ENCODE measurements at places on chromosomes 2 and 18.

DNA sequence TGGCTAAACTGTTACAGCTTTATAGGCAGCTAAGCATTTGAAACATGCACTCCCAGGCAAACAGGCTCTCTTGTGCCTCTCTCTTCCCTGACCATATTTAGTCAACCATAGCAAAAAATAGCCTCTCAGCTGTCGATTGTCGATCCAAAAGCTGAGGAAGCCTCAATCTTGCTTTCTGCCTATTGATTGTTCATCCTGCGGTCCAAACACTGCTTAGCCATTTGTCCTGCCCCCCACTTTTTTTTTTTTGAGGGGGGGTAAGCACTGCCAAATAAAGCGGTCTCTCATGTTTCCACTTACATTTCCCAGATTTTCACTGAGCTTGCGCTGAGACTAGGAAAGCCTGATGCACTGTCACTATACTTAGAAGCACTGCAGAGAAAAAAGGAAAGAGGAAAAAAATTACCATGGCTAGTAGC is 90.8 kb downstream of the MIB1 start:
- DNase-seq = no peak

GRCh38 chr2:72754628-72755320 is 71.1 kb downstream of the EXOC6B start:
- DNase-seq = no peak

DNA sequence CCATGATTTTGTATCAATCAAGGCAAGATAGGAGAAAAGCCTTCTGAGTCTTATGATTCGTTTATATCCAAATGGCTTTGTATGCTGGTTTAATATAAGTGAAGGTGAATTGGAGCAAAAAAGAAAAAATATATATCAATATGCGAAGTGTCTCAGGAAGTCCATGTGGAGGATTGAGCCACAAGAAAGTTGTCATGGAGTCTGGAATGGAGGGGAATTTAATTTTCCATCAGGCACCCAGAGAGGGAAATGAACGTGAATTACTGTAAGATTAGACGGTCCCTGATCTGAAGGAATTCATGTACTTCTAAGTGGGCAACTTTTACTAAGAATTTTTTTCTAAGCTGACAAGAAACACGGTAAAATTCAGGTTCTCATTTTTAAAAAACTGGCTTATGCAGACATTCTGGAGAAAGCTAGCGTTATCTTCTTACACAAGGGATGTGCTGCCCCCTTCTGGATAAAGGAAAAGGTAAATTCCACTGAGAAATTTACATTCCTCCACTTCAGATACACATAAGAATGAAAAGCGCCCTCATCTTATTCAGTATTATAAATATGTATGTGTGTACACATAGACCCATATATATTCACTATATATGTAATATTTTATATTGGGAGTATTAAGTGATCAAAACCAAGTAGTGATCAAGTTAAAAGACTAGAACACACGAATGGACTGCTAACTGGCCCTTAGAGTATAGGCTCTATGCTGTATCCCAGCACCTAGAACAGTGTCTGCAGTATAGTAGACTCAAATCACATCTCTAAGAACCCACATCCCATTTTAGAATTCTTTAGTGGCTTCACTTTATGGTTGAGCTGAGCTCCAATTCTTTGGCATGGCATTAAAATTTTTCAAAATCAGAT is 289.0 kb upstream of the TFPI start:
- no peak for DNase-seq

- no peak for DNase-seq
Measured at GRCh38 chr18:48051945-48052840, 121.7 kb upstream of the SMAD2 start.

- no peak for DNase-seq
Measured at GRCh38 chr2:175823002-175823706, 178.9 kb downstream of the LNPK start.

All from activated CD4-positive, CD25-positive, alpha-beta regulatory T cell (primary cell).